ENCODE measurements at places on chromosomes 12 and 14.

GRCh38 chr12:2118061-2118460 lies 65.3 kb downstream of the CACNA1C start:
- no peak for DNase-seq

GRCh38 chr12:19496219-19496878 lies 57.1 kb downstream of the AEBP2 start:
- no peak for DNase-seq

DNA sequence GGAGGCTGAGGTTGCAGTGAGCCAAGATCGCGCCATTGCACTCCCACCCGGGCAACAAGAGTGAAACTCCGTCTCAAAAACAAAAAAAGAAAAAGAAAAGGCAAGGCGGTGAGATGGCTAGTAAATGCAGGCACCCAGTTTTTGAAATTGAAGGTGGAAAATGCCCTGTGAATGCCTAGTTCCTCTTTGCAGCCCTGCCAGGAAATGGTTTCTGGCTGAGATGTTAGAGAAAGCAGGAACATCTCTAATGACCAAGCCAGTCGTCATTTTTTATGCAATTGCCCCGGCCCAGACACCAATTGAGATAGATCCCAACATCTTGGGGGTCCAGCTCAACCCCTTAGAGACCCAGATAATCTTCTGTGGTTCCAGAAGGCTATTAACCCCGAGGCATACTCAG lies 17.0 kb downstream of the SLC8A3 start:
- no peak for DNase-seq

- no peak for DNase-seq
Measured at GRCh38 chr12:98519257-98519907, 4.0 kb downstream of the TMPO start.

DNA sequence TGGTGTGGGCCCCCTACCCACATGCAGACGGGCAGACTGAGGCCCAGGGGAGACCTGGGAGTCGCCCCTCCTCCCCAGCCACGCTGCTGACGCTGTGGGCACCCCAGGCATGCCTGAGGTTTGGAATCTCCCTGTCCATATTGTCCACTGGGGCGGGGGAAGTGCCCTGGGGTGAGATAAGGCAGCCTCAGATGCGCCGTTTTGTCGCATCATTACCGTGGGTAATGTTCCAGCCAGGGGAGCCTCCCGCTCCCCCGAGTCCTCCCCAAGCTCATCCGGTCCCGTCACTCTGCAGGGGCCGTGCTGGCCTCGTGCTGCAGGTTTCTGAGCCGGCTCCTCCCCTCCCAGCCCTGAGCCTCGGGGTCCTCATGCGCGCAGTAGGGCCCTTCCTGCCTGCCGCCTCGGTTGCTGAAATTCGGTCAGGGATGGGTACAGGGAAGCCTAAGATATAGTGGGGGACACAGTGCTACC lies 11.4 kb downstream of the INF2 start:
- DNase-seq = no peak

- DNase-seq = no peak
Measured at GRCh38 chr14:67650151-67650550, 24.3 kb downstream of the VTI1B start.

DNA sequence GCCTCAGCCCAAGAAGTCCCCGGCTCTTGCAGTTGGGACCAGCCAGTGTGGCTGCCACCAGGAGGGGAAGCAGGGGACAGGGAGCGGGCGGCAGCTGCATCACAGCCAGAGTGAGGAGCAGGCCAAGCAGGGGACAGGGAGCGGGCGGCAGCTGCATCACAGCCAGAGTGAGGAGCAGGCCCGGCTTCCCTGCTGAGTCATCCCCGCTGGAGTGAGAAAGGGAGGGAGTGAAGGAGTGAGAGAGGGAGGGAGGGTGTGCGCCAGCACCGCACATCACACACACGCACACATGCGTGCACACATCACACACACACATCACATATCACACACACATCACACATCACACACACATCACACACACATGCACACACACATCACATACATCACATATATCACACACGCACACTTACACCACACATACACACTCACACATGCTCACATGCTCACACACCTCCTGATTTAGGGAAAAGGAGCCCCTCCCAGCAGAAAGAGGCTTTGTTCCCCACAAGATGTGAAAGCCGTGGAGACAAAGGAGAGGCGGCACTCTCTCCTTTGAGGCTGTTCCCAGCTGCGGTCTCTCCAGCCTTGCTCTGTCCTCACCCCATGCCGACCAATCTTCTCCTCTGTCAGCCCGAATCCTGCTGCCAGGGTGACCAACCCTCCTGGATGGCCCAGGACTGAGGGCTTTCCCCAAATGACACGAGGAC lies 16.7 kb upstream of the ZDHHC22 start:
- no peak for DNase-seq
